ENCODE measurements at places on chromosomes 12 and 14. TPM values are rescaled to one million over a fixed set of nuclear protein-coding genes. Genes with fewer than 3 reads are reported as not detected.

- H3K27me3 ChIP-seq, result no peaks in the 10 kb centered on the region
- no peak overlapping the region for H3K27ac ChIP-seq
- H3K4me1 ChIP-seq, result no peaks in the 10 kb centered on the region
- H3K36me3 ChIP-seq, result no peaks in the 10 kb centered on the region
These were observed 2.4 kb upstream of the RNF34 start for GRCh38 chr12:121397521-121397920.

- no peak for DNase-seq
- H3K4me1 ChIP-seq, result peaks cover 41% of the 10 kb centered on the region
- H3K27me3 ChIP-seq, result peaks cover 34% of the 10 kb centered on the region
- no peak overlapping the region for H3K27ac ChIP-seq
These were observed 926 bp downstream of the HRK start for GRCh38 chr12:116880213-116880816.

GRCh38 chr12:98724384-98725155 lies 79.5 kb downstream of the APAF1 start:
- H3K36me3 ChIP-seq, result peaks cover 14% of the 10 kb centered on the region
- H3K4me1 ChIP-seq, result no peaks in the 10 kb centered on the region
- H3K4me3 ChIP-seq, result no peak overlapping the region
- no peak overlapping the region for H3K27ac ChIP-seq
- H3K27me3 ChIP-seq, result no peaks in the 10 kb centered on the region

The SLC5A8 gene
- not detected for total RNA-seq

DNA sequence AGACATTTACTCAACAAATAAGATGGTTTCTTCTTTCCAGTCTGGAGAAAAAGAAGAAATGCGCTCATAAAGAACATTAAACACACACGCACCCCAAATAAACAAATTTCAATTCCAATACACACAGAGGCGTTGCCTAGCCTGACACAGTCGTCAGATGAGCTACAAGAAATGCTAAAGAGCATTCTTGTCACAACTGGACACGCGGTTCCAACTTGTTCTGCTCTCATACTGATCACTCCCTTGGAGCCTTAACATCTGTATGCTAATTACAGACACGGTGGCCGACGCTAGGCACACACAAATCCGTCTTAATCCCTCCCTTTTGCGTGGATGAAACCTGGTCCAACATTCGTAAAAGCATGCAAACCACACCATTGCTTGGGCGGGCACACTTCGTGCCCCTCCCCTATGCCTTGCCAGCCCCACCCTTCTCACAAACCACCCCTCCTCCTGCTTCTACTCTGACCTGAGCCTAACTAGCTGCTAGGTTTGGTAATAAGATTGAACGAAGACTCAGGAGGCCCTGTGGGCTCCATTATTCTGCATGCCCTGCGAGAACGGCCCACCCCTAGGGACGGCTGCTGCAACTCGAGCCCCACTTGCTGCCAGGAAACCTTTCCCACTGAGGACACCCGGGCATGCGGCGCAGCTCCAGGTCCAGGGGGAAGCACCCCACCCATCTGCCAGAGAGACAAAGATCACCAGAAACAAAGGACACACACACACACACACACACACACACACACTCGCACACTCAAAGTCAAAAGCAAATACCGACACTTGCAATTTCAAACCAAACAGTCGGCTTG lies 1.2 kb downstream of the KCNK10 start:
- peaks cover 13% of the 10 kb centered on the region for H3K27me3 ChIP-seq
- no peak overlapping the region for H3K27ac ChIP-seq
- H3K4me3 ChIP-seq, result no peak overlapping the region
- no peak for DNase-seq
- no peaks in the 10 kb centered on the region for H3K36me3 ChIP-seq
- peaks cover 23% of the 10 kb centered on the region for H3K4me1 ChIP-seq

The SSPN gene
- total RNA-seq, result 52.4 TPM

- no peak overlapping the region for H3K27ac ChIP-seq
- no peak overlapping the region for H3K4me3 ChIP-seq
- no peak for DNase-seq
- no peaks in the 10 kb centered on the region for H3K4me1 ChIP-seq
- no peaks in the 10 kb centered on the region for H3K36me3 ChIP-seq
- H3K27me3 ChIP-seq, result no peaks in the 10 kb centered on the region
These were observed 8.0 kb upstream of the TMEM132C start for GRCh38 chr12:128258866-128259555.

The ADSS1 gene
- 158 TPM for total RNA-seq

DNA sequence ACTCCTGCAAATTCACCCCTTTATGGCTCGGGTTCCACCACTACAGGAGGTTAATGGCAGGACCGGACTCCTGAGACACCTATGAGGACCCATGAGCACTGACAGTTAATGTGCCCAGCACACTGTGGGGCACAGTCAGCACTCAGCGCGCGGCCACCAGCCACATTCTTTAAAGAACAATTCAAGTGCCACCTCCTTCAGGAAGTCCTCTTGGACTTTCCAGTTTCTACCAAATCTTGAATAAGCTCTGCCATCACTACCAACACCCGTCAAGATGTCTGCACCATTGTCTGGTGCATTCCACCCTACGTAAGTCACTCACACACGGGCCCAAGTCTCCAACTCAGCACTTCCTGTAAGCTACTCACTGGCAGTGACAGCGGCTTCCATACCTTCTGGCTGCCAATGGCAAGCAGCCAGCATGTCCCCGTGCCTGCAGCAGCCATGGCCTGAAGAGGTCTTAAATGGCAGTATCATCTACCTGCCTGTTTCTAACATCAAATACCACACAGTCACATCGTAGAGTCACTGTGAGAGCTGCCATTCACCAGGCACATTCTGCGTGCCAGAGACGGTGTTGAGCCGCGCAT lies 48.5 kb downstream of the CDC42BPB start:
- no peaks in the 10 kb centered on the region for H3K27me3 ChIP-seq
- no peak overlapping the region for H3K4me3 ChIP-seq
- H3K4me1 ChIP-seq, result peaks cover 24% of the 10 kb centered on the region
- no peak overlapping the region for H3K27ac ChIP-seq

DNA sequence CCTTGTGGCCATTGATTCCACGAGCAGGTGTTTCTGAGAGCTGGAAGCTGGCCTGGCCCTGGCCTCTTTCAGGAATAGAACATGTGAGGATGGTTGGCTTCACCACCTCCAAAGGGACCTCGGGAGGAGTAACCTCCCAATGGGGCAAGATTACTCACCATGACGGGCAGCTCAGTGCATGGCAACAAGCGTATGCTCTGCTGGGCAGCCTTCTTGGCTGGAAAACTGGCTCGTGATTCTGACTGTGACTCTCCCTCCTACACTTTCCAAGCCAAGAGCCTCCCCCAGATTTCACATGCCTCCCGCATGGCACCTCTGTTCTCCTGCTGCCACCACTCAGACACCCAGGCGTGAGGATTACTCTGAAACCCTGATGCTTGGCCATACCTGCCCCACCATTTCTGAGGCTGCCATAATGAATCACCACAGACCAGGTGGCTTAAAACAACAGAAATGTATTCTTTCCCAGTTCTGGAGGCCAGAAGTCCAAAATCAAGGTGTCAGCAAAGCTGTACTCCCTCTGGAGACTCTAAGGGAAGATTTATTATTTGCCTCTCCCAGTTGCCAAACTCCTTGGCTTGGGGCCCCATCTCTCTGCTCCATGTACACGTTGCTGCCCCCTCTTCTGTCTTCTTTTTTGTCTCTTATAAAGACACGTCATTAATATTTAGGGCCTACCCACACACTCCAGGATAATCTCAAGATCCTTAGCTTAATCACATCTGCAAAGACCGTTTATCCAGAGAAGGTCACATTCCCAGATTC lies 215.9 kb downstream of the CHST11 start:
- no peaks in the 10 kb centered on the region for H3K4me1 ChIP-seq
- DNase-seq, result peak; percentile 68
- H3K36me3 ChIP-seq, result no peaks in the 10 kb centered on the region
- no peak overlapping the region for H3K4me3 ChIP-seq

GRCh38 chr14:63011623-63012022 lies 33.6 kb downstream of the KCNH5 start:
- no peaks in the 10 kb centered on the region for H3K4me1 ChIP-seq
- no peak overlapping the region for H3K4me3 ChIP-seq
- no peak for DNase-seq
- H3K27ac ChIP-seq, result no peak overlapping the region
- H3K27me3 ChIP-seq, result no peaks in the 10 kb centered on the region
- H3K36me3 ChIP-seq, result no peaks in the 10 kb centered on the region

- H3K36me3 ChIP-seq, result no peaks in the 10 kb centered on the region
- H3K27me3 ChIP-seq, result no peaks in the 10 kb centered on the region
- peaks cover 31% of the 10 kb centered on the region for H3K4me1 ChIP-seq
- peak overlapping the region; percentile 66 for H3K4me3 ChIP-seq
- peak overlapping the region; percentile 96 for H3K27ac ChIP-seq
- no peak for DNase-seq
These were observed 731 bp upstream of the PCNX4 start for GRCh38 chr14:60090864-60091519.

DNA sequence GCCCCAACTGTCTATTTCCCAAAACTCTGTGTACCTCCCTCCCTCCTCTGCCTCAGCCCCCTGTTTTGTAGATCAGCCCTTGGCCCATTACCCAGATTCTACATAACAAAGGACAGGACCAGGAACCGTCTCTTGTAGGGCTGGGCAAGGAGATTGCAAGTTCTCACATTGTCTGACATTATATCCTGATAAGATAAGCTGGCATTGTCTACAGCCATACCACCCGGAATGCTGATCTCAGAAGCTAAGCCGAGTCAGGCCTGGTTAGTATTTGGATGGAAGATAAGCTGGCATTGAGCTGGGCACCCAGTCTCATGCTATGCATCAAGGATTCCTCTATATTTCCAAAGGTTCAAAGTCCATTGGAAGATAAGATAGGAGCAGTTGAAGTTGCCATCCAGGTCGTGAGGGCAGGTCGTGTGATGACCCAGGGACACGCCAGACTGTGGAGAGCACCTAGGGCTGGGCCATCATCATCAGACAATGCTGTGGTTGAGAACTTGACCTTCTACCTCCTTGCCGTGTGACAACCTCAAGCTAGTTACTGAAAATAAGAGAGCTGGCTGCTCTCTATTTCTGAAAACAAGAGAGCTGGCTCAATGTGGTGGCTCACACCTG lies 29.5 kb downstream of the PHETA1 start:
- H3K27ac ChIP-seq, result no peak overlapping the region
- no peaks in the 10 kb centered on the region for H3K4me1 ChIP-seq
- H3K27me3 ChIP-seq, result no peaks in the 10 kb centered on the region
- no peak for DNase-seq
- no peak overlapping the region for H3K4me3 ChIP-seq

DNA sequence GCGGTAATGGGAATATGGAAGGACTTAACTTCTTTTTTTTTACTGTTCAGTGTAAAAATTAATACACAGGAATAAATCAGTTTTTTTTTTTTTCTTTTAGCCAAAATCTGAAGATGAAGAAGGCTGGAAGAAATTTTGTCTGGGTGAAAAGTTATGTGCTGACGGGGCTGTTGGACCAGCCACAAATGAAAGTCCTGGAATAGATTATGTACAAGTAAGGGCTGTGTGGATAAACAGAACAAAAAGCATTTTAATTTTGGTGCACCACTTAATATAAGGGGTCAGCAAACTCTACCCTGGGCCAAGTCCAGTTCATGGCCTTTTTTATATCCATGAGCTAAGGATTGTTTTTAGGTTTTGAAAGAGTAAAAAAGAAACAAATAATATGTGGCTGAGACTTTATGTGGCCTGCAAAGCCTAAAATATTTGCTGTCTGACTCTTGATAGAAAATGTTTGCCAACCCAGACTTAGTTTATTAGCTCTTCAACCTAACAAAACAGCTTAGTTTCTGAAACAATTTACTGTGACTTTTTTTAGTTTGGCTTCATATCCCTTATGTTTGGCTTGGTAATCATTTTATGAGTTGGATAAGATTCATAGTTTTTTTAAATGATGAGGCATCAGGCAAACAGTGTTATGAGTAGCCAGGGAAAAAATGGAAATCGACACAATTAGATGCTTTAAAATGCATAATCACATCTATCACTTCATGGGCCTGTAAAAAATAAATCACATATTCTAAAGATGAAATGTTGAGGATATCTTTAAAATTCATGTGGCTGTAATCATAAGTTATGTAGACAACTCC lies 8.4 kb downstream of the GEMIN2 start:
- no peak overlapping the region for H3K27ac ChIP-seq
- H3K36me3 ChIP-seq, result peaks cover 46% of the 10 kb centered on the region
- H3K4me1 ChIP-seq, result no peaks in the 10 kb centered on the region

DNA sequence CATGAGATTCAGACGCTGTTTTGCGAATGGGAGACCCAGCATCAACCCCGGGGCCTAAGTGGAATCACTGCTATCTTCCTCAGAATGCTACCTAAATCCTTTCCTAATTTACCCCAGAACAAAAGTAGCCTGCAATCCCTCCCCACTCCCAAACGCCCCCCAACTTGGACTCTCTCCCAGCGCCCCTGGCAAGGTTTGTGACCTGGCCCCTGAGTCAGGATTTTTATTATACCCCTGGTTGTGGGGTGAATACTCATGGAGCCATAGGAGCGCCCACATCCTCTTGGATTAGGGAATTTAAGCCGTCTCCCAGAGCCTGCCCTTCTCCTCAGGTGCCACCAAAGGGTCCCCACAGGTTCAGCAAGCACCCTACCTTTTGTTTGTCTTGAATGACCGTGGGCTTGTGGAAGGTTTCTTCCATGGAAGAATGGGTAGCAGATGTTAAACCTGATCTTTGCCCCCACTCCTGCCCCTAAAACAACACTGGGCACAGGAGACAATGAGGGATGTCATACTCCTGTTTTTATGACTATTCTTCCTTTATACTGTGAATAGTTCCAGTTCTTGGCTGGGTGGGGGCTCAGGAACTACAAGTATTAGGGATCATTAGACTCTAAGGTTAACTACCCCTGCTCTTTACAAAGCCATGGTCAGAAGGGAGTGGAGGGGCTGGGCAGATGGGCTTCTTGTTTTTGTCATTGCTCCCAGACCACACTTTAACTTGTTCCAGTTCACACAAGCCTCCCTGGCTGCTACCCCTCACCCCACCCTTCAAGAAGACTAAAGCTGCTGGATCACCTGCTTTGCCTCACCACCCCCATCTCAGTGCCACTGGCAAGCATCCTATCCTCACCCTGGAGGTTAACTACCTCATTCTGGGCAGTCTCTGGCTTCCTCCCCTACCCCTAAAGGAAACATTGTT lies 630 bp downstream of the MYL6B start:
- H3K4me3 ChIP-seq, result peak overlapping the region; percentile 61
- H3K4me1 ChIP-seq, result no peaks in the 10 kb centered on the region
- H3K27ac ChIP-seq, result peak overlapping the region; percentile 94

GRCh38 chr14:95026851-95027463 lies 130.4 kb downstream of the DICER1 start:
- H3K4me1 ChIP-seq, result no peaks in the 10 kb centered on the region
- no peak overlapping the region for H3K27ac ChIP-seq
- H3K27me3 ChIP-seq, result no peaks in the 10 kb centered on the region
- no peak overlapping the region for H3K4me3 ChIP-seq
- no peaks in the 10 kb centered on the region for H3K36me3 ChIP-seq
